LoVo (cell line): ENCODE measurements at places on chromosomes 6 and 20.
A peak's percentile ranks its signal among the peaks of the same experiment; 100 is the strongest.

DNA sequence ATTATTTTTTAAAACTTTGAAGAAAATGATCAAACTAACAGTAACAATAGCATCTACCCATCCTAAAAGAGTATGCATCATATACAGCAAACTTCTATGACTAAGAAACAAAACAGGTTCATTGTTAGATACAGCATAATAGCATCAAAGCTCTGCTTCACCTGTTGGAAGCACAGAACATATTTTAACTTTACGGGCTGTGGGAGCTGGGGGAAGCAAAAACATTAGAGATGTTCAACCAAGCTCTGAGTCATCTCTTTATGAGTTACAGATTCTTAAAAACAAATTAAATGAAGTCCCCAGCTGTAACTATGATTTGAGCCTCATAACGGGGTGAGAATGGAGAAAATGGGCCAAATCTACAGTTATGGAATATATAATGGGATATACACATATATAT, 63.4 kb downstream of the SYNE1 start:
- DNase-seq: no peak

- peak; percentile 42 for DNase-seq
Measured at GRCh38 chr6:27495386-27496135, 22.7 kb upstream of the ZNF184 start.

DNA sequence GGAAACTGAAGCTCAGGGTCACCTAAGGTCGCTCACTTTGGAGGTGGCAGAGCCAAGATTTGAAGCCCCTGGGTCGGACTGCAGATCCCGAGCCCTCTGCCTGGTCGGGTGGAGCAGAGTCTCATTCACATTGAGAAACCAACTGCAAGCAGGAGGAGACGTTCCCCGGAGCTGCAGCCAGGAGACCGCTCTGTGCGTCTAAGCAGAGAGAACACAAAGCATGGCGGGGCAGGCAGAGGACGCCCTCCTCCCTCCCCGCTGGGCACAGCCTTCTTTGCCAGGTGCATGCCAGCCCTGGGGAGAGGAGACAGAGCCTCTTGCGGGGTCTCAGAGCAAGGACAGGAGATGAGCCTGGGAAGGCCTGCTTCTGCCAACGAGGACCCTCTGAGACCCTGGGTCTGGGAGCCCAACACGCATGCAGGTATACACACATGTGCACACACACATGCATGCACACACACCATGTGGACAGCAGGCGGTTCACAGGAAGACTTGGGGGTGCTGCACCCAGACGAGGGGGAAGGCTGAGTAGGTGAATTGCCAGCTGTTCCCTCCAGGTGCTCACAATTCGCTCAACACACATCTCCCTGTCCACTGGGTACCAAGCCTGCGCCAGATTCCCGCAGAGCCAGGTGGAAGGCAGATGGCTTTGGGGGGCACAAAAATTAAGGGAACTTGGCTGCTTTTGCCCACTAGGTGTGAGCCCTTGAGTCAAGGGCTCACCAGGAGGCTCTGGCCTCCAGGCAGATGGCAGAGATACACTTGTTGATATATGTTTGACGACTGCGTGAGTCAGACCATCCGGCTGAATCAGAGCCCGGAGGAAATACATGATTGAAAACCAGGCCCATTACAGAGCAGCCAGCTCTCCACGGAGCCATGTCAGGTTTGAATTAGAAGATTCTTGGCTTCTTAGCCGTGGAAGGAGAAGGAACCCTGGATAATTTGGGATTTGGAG, 5.5 kb upstream of the NTSR1 start:
- peak; percentile 36 for DNase-seq

DNA sequence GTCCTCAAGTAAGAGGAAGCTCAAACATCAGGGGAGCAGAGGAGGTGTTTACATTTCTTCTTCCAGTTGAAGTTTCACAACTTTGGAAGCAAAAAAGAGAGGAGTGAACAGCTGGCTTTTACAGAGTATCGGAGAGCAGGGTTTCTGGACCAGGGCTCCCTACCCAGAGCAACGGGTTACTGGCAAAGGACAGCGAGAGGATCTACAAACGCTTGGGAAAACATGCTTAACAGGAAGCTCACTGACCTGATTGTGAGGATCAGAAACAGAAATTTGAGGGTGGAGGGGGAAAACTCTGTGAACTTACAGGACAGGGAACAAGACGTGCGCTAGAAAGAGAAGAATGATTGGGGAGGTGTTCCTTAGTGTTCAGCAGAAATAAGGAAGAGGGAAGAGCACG, 85.7 kb upstream of the TAB2 start:
- no peak for DNase-seq

GRCh38 chr6:21842875-21843645, 249.5 kb downstream of the SOX4 start:
- no peak for DNase-seq

GRCh38 chr6:22366214-22366613, 69.4 kb upstream of the PRL start:
- no peak for DNase-seq

DNA sequence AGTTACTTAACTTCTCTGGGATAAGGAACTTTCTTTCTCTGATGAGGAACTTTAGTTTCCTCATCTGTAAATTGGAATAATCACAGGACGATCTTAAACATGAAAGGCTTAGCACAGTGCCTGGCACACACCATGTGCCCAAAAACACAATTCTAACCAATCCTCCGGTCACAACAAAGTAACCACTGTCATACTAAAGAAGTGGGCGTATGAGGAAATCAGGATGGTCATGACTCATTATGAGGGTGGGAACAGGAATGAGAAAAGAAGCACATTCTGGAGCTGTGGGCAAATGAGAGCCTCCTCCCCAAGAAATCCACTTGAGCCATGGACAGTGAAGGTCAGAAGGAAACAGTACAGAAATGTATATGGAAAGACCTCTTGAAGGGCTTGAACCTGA, 82.9 kb downstream of the LRFN2 start:
- peak; percentile 27 for DNase-seq

DNA sequence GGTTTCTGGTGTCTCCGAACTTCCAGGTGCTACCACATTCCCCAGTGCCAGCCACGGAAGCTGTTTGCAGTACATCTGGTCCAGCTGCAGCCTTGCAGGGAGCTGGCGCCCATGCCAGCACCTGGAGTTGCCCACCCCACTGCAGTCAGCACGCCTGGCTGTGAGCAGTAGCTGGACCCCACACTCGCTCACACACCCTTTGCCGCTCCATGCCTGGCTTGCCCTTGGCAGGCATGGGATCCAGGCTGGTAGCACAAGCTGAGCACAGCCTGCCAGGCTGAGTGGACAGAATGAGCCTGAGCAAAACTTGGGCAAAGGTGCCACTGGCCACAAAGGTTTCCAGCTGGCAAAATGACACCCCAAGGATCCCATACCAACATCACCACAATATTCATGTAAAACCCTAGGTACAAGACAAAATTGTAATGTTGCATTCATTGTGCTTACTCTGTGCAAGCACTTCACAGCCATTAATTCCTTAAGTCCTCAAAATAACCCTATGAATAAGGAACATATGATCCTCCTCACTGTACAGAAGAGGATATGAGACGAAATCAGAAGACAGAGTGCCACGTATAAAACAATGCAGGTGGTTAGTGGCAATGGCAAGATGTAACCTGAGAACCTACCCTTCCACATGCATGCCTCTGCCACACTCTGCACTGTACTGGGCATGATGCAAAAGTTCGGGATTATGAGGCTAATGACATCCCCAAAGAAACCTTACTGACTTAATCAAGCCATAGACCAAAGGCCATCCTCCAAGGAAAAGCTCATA, 18.3 kb downstream of the KIF16B start:
- DNase-seq: no peak

GRCh38 chr6:134994431-134994830, 44.5 kb upstream of the ALDH8A1 start:
- no peak for DNase-seq

DNA sequence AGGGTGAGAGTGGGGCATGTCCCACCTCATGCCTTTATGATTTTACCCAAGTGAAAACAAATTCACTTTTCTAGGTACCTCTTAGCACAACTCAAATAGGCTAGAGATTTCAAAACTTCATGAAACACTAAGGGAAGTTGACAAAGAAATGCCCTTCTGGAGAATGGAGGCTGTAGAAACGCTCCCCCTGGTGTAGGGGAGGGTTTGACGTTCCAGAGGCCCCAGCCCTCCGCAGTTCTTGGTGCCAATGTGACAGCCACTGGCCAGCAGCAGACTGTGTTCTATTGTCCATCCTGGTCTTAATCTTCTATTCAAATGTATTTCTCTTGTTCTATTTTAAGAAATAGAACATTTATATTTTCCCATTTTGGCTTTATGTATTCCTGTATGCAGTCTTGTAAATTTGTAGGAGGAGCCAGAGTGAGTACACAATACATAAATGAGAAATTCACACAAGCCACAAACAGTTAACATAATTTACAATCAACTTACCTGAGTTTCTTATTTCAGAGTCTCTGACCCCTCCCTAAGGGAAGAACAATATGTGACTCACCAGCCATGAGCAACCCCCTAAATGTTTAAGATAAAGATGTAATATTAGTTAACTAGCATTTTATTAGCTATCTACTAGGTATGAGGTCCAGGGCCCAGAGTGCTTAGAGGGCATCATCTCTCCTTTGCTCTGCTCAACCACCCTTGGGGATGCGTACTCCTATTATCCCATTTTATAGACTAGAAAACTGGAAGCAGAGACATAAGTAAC, 8.8 kb upstream of the MUC21 start:
- no peak for DNase-seq

GRCh38 chr6:42363926-42364849, 87.5 kb downstream of the TRERF1 start:
- no peak for DNase-seq

DNA sequence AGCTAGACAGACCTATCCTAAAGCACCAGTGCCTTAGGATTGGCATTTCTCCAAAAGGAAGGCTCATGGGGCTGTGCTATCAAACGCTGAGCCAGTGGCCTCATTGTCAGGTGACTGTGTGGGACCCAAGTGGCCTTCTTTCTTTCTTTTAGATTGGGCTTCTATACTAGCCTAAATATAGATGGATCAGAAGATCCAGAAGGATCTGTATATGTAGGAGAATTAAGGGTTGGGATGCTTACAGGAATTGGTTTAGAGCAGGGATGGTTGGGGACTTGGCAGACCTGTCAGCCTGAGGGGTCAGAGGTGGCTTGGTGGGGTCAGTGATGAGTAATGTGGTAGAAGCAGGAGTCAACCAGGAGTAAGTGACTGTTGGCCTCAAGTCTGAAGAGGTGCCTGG, 14.8 kb downstream of the ABT1 start:
- DNase-seq: no peak

DNA sequence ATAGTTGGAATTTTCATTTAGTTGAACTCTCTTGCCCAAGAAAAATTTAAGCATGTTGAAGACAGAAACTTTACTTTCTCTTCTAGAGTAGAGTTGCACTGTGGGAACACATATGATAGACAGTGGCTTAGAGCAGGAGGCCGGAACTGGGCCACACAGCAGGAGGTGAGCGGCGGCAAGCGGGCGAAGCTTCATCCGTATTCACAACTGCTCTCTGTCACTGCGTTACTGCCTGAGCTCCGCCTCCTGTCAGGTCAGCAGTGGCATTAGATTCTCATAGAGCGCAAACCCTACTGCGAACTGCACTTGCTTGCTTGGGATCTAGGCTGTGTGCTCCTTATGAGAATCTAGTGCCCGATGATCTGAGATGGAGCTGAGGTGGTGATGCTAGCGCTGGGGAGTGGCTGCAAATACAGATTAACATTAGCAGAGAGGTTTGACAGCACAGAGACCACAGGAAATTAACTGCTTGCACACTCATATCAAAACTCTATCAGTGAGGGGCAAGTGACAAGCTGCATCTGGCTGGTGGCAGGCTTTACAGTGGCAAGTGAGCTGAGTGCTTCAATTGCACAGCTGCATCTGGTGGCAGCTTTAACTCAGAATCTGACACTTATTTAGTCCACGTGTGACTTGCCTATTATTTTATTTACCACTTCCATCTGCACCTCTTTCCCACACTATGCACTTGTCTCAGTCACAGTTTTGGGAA, 174.9 kb upstream of the C6orf118 start:
- no peak for DNase-seq

- DNase-seq: no peak
Measured at GRCh38 chr6:156698239-156699016, 78.8 kb upstream of the ARID1B start.

GRCh38 chr6:48615041-48615440, 504.0 kb upstream of the PTCHD4 start:
- no peak for DNase-seq

- no peak for DNase-seq
Measured at GRCh38 chr20:43576108-43576507, 14.6 kb upstream of the IFT52 start.

DNA sequence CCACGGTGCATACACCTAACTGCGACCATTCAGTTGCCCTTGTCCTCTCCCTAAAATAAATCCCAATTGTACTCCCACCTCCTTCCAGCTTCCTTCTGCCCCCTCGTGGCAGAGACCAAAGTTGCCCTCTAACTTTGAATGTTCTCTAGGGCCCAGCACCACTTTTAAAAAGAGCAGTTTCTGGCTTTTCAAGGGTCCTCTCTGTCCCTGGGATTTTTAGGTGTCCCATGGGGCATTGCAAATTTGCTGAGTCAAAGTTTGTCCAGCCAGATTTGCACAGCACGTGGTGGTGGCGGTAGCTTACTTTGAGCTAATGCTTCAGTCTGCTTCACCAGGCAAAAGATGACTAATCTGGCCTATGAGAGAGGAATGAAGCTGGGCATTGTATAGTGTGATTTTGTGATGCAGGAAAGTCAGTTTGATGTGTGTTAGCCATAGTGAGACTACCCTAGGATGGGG, 100.2 kb downstream of the PERP start:
- peak; percentile 26 for DNase-seq

DNA sequence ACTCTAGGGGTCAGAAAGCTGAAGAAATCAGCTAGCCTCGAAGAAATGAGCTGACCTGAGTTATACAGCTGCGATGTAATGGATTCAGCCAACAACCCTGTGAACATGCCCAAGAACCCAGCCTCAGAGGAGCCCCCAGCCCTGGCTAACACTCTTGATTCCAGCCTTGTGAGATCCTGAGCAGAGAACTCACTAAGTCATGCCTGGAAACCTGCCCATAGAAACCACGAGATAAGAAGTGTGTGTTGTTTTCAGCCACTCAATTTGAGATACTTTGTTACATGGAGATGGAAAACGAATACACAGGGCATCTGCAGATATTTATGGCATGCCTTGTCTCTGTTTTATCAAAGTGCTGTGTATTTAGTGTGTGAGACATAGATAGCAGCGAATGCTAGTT, 265.2 kb downstream of the QKI start:
- DNase-seq: no peak

GRCh38 chr6:100260584-100260983, 204.1 kb downstream of the SIM1 start:
- DNase-seq: no peak
